ENCODE measurements at places on chromosomes 7 and 10. TPM values are rescaled to one million over a fixed set of nuclear protein-coding genes. Genes with fewer than 3 reads are reported as not detected.
A peak's percentile ranks its signal among the peaks of the same experiment; 100 is the strongest.

CCDC172 gene
- not detected for polyA plus RNA-seq

ALOX5 gene
- 1.6 TPM for polyA plus RNA-seq

FGFBP3 gene
- polyA plus RNA-seq, result 3.2 TPM

CADPS2 gene
- polyA plus RNA-seq, result 73.9 TPM

PLPP4 gene
- polyA plus RNA-seq, result 0.13 TPM

LIPF gene
- polyA plus RNA-seq, result not detected

LIPJ gene
- polyA plus RNA-seq, result 0.09 TPM

ZP3 gene
- 2.0 TPM for polyA plus RNA-seq

DNA sequence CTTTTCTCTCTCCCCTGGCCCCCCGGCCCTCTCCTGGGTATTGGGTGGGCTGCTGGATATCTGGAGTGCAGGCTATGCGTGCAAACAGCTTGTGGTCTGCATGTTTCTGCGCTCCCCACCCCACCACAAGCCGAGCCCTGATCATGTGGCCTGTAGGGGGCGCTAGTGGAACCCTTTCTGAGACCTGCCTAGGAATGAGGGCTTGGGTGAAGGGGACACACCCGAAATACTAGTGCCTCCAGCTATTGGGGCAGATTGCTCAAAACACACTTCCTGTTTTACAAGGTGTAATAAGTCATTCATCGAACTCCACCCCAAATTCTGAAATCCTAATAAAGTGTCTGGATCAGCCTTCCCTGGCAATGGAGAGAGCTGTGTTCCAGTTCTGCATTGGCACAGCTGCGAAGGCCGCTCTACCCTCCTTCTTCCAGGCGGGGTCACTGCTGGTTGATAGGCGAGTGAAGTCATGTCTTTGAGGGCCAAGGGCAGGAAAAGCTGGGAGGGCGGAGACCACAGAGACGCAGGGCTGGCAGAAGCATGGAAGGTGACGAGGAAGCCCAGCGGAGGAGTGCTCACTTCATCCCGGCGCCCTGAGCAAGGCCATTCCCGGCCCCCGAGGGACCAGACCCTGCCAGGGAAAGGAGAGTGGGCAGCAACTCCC lies 19.8 kb upstream of the PRRT4 start:
- DNase-seq, result no peak

GRCh38 chr7:91064938-91065337 lies 199.3 kb upstream of the FZD1 start:
- no peak for DNase-seq

DNA sequence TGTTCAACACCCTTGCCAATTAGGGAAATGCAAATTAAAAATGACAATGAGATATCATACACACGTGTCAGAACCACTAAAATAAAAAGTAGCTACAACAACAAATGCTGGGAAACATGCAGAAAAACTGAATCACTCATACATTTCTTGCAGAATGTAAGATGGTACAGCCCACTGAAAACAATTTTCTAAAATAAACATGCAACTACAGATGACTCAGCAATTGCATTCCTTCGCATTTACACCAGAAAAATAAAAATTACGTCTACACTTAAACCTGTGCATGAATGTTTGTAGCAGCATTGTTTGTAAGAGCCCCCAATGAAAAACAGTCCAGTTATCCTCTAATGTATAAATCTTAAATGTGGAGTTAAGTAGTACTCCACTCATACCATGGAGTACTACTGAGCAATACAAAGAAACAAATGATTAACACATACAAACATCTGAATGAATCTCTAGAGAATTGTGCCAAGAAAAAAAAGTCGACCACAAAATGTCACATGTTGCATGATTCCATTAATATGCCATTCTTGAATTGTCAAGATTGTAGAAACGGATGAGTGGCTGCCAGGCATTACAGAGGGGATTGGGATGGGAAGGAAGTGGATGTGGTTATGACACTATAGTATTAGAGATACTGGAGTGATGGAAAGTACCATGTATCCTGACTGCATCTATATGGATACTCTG lies 134.6 kb upstream of the NPSR1 start:
- no peak for DNase-seq

- no peak for DNase-seq
Measured at GRCh38 chr7:39923091-39923490, 27.0 kb upstream of the CDK13 start.

GRCh38 chr7:115561335-115562110 lies 469.0 kb downstream of the TFEC start:
- DNase-seq, result no peak

DNA sequence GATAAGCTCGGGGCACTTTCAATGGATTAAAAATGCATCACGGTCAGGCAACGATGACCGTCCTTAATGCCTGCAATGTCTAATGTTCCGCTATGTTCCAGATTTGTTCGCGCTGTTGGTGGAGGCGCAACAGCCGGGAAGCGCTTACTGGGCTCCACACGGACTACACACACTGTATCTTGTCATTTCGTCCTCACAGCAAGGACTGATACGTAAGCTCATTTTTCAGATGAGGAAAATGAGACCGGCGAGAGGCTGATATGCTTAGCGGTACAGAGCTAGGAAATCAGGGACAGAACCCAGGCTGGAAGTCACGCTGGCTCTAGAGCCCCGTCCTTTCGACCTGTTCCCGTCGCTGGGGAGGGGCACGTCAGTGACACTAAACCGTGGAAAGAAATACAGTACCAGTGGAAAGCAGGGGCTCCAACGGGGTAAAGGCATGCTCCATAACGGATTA lies 670 bp downstream of the TPK1 start:
- peak; percentile 59 for DNase-seq

- DNase-seq, result no peak
Measured at GRCh38 chr10:45578384-45578971, 94.1 kb downstream of the ZFAND4 start.

GRCh38 chr10:3107426-3107961 lies 40.1 kb downstream of the PFKP start:
- peak; percentile 42 for DNase-seq

DNA sequence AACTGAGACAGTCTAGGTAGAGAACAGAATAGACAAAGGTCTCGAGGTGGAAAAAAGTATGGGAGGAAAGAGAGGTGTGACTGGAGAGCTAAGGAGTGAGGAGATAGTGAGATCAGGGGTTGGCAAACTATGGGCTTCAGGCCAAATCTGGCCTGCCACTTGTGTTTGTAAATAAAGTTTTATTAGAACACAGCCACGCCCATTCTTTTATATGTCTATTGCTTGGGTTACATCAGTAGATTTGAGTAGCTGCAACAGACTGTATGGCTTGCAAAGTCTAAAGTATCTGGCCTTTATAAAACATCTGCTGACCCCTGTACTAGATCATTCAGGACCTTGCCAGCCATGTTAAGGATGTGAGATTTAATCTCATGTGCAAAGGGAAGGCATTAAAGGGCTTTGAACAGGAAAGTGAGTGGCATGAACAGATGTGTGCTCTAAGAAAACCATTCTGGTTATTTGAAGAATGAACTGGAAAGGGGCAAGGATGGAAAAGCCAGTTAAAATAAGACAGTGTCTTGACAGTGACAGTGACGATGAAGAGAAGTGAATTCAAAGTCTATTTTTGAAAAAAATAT lies 240.3 kb downstream of the RNLS start:
- no peak for DNase-seq

- no peak for DNase-seq
Measured at GRCh38 chr7:44218418-44219201, 17.8 kb downstream of the YKT6 start.
